SJSA1 (cell line): ENCODE measurements at places on chromosomes 5 and 9. TPM values are rescaled to one million over a fixed set of nuclear protein-coding genes. Genes with fewer than 3 reads are reported as not detected.

GRCh38 chr9:19490828-19491227, 82.0 kb downstream of the ACER2 start:
- no peak for DNase-seq

DNA sequence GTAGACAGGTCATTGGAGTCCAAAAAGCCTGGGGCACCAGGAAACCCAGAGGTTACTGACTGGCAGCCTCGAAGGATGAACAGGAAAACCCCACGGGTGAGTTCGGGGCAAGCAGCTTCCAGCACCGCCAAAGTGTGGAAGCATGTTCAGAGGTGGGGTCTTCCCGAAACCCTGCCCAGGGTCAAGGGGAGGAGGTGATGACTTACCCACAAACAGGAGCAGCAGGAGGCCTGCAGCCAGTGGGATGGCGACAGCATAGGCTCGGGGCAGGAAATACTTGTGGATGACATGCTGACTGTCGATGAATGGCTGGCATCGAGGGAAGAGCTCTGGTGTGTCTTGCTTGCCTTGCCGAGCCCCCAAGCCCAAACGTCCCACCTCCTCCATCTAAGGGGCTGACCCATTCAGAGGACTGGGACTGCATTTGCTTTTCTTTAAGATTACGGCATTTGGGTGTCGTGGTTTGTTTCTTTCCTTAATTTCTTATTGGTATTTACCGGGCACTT, 1.3 kb downstream of the DPM2 start:
- no peak for DNase-seq

- no peak for DNase-seq
Measured at GRCh38 chr5:114448481-114448880, 86.6 kb downstream of the KCNN2 start.

GRCh38 chr5:154131817-154132216, 58.7 kb upstream of the GALNT10 start:
- DNase-seq: no peak

- no peak for DNase-seq
Measured at GRCh38 chr5:150043657-150044328, 42.6 kb downstream of the CSF1R start.

- peak; percentile 50 for DNase-seq
Measured at GRCh38 chr5:53095931-53096525, 13.5 kb downstream of the MOCS2 start.

- no peak for DNase-seq
Measured at GRCh38 chr9:33852216-33852826, 35.4 kb downstream of the UBE2R2 start.

DNA sequence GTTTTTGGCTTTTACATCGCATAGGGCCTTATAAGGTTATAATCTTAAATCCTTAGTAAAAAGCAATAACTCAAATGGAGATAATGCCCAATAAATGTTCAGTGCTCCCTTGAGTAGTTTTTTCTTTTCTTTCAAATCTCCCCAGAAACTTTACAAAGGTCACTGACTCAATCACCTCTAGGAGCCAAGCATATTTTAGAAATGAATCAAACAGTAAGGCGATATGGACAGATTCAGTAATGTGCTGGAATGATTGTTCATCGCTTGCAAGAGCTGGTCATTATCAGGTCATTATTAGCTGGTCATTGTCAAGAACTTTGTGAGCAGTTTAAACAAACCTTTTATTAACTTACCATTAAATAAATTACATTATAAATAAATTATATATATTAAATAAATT, 130.4 kb upstream of the SLIT3 start:
- no peak for DNase-seq

- DNase-seq: peak; percentile 40
Measured at GRCh38 chr5:126656401-126657007, 55.8 kb downstream of the PHAX start.

DNA sequence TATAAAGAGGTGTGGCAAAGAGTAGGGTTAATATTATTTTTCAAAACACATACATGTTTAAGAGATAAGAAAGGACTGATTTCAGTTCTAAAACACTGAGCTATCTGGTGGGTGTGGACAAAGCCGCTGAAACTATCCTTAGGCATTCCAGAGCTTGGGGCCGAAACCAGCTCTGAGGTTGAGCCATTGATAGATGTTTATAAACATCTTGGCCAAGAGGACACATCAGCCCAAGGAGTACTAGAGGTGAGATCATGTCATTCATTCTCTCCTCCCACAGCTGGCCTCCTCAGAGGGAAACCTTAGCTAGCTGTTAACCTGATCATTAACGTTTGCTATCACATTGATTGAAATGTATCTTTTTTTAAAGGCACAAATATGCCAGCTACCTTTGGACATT, 89.9 kb downstream of the NLN start:
- DNase-seq: peak; percentile 66

DNA sequence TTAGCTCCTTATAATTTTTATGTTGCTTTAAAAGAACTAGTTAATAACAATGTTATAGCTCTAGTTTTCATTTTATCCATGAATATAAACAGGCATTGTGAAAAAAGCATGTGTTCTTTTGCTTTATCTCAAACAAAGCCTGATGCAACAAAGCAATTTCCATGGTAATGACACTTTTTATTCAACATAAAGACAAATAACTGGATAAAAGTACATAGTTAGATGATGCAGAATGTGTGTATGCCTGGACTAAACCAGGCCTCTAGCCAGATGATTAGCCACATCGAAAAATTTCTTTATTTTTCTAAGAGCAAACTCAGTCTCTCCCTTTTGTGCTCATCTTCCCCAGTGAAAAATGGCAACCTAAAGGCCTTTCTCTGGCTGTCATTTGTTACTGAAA, 125.6 kb upstream of the TARS1 start:
- no peak for DNase-seq

GRCh38 chr9:137985637-137986071, 108.1 kb downstream of the CACNA1B start:
- DNase-seq: peak; percentile 30

- DNase-seq: no peak
Measured at GRCh38 chr5:1666812-1667588, 132.6 kb downstream of the MRPL36 start.

DNA sequence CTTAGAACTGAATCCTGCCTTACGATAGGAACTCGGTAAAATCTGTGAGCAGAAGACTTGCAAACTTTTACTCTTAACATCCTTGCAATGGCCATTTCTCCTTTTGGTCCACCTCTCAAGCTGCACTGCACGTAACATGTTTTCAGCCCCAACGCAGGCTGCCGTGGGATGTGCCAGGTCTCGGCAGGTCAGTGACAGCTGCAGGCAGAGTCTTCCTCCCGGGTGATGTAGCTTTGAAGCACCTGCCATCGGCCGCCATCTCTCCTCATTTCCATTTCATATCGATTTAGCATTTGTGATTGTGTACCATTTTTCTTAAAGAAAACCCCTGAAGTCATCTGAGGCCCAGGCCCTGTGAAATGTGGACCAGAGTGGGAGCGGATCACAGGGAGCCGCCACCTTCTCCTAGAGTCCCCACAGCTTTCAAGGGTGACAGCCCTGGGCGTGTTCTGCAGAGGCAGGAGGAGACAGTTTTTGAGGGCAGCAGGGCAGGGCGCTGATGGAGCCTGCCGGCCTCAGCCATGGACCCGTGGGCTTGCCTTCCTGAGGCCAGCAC, 25.8 kb upstream of the LPCAT1 start:
- no peak for DNase-seq

- no peak for DNase-seq
Measured at GRCh38 chr9:88084357-88085183, 53.7 kb downstream of the SPATA31C2 start.

- DNase-seq: no peak
Measured at GRCh38 chr9:120944434-120944843, 17.8 kb upstream of the TRAF1 start.

GRCh38 chr5:181190711-181191525, 14.1 kb downstream of the TRIM7 start:
- DNase-seq: no peak

GRCh38 chr5:173582216-173583111, 34.0 kb downstream of the BOD1 start:
- DNase-seq: no peak

DNA sequence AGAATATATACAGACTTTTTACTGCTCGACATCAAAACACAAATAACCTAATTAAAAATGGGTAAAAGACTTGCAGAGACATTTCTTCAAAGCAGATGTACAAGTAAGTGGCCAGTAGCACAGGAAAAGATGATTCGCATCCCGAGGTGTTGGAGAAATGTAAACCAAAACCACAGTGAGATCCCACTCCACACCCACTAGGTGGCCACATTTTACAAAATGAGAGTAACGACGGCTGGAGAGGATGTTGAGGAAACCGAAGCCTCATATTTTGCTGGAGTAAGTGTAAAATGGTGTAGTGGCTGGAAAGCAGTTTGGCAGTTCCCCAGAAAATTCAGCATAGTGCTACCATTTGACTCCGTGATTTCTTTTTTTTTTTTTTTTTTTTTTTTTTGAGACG, 21.3 kb upstream of the GBGT1 start:
- DNase-seq: no peak

DNA sequence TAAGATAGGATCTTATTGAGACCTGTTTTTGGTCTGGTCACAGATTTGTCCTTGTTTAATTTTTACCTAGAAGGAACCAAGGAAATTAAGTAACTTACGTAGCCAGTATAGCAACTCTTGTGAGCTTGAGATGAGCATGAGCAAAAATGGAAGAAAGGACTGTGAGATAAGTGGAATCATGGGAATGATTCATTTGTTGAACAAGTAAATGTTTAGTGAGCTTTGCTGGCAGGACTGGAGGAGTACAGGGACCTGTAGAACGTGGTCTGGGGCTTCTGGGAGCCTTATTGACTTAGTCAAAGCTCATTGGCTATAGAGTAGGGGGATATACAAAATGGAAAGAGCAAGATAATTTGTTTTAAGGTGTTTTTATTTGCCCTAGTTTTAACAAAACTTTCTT, 3.0 kb downstream of the RAD23B start:
- DNase-seq: no peak

- DNase-seq: peak; percentile 61
Measured at GRCh38 chr9:97923529-97924108, 1.3 kb upstream of the TRMO start.

- DNase-seq: no peak
Measured at GRCh38 chr9:785997-786396, 55.5 kb upstream of the DMRT1 start.

DNA sequence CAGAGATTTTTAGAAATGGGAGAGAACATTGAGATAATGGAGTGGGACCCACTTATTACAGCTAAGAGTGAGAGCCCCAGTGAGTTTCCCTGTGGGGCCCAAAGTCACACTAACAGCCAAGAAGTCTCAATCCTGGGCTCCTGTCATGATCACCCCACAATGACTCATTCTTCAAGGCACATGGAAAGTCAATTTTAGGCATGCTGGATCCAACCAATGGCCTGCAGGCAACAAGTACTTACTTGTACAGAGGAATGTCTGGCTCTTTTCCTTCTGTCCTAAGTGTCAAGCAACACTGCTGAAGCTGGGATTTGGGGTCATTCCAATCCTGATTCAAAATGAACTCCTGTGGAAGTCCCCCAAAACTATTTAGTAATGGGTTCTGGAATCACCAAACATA, 123.1 kb downstream of the DROSHA start:
- DNase-seq: no peak

GRCh38 chr9:130541533-130541932, 37.8 kb upstream of the FUBP3 start:
- no peak for DNase-seq

GRCh38 chr9:104456831-104457230, 47.2 kb upstream of the OR13F1 start:
- DNase-seq: no peak

GRCh38 chr9:17852108-17852507, 273.2 kb downstream of the SH3GL2 start:
- no peak for DNase-seq

Gene SPATA31D4
- not detected in 2 replicates for total RNA-seq

Gene PCDHGC3
- total RNA-seq: 45.5 and 57.8 TPM in 2 replicates

Gene PCDHA12
- total RNA-seq: not detected in 2 replicates

Gene ZBED3
- 0.09 and 0.29 TPM in 2 replicates for total RNA-seq

Gene SPINK13
- total RNA-seq: not detected in 2 replicates

Gene MEGF10
- 0.03 and 0.09 TPM in 2 replicates for total RNA-seq

Gene ARHGEF39
- total RNA-seq: 0.41 and 1.9 TPM in 2 replicates

Gene ZNF608
- total RNA-seq: 13.1 and 17.2 TPM in 2 replicates

Gene DOLK
- total RNA-seq: 26.6 and 31.6 TPM in 2 replicates
